ENCODE measurements at places on chromosomes 6 and 20. TPM values are rescaled to one million over a fixed set of nuclear protein-coding genes. Genes with fewer than 3 reads are reported as not detected.

- DNase-seq, result no peak
Observed at GRCh38 chr6:6966127-6966526, 141.6 kb upstream of the RREB1 start.

BPIFB6 gene
- not detected for total RNA-seq

DNA sequence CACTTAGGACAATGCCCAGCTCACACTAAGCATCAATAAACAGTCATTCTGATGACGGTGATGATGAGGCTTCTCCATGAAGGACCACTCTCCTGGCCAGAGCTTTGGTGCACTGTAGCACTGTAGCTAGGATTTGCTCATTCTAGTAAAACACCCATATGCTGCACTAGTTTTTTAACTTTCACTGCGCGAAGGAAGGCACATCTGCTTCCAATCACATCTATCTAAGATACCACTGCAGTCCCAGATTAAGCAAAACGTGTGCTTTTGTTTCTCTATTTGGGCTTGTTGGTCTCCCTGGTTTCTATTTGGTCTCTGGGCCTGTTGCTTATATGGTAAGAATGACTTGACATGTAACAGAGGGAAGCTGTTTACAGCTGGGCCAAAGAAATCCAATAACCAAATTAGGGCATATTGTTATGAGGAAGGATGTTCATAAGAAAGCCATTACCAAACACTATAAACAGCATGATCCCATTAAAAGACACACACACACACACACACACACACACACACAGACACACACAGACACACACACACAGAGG lies 62.4 kb downstream of the FAM229B start:
- DNase-seq, result no peak

PRSS35 gene
- total RNA-seq, result not detected

- DNase-seq, result no peak
Observed at GRCh38 chr6:168520233-168520632, 79.2 kb downstream of the SMOC2 start.

DNA sequence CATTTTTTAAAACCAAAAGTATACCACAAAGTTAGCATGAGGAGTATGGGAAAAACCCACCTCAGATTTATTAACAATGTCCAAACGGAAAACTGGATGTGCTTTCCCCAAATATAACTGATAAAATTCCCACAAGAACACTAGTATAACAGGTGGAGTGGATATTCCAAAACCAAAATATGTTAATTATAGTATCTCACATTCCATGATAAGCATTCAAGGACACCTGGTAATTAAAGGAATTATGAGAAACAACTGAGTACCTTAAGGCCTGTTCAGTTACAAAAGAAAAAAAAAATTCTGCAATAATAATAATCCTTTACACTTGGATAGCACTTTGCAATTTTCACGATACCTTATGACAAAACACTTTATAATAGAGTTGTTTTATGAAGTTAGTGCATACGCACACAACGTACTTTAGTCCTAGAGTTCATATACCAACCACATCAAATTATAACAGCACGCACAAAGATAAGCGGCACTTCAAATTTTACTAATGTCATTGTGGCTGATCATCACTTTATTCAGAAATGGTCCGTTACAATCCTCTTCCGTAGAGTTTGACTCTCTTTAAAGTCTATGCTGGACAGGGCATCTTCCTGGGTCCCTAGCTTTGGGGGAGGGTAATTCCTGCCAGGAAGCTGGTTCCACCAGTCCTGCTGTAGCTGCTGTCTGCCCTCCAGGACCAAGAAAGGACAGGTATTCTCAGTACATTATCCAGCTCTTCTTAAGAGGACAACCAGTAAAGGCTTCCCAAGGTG lies 1.7 kb downstream of the CDK19 start:
- DNase-seq, result no peak

DNA sequence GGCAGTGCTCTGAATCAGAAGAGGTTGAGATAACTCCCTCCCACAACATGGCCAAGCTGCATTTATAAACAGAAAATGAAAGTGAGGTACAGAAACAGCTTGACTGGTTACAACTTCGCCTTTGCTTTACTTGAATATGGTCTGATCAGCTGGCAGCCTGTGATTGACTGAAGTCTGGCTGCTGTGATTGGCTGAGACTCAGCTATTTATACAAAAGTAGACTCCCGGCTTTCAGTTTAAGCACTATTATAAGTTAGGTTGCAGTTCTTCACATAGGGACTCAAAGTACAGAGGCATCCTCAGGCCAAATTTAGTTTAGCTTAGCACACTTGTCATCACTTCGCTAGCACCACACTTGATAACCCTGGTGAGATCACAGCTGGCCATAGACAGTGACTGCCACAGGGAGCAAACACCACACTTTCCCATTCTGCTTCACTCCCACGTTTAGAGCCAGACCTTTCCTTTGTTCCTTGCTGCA lies 362.6 kb downstream of the EPM2A start:
- peak; percentile 6 for DNase-seq

KIAA0408 gene
- total RNA-seq, result not detected

DNA sequence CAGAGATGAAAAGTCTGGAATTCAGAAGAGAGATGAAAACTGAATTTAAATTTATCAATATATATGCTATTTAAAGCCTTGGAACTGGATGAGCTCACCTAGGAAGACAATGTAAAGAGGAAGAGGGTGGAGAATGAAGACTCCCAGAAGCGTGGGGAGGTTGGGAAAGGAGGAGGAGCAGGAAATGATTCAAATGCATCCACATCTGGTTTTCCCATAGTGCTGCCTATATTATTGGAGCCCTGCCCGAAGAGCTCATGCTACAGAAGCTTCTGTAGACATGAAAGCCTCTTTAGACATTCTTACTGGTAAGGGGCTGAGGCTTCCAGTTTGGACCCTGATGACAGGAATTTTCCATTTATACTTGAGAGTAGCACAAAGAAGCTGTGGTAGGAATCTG lies 19.2 kb downstream of the PDE7B start:
- peak; percentile 79 for DNase-seq

TIAM2 gene
- total RNA-seq, result 4.8 TPM

DEF6 gene
- total RNA-seq, result 17.8 TPM

- DNase-seq, result no peak
Observed at GRCh38 chr6:106247733-106248132, 77.8 kb downstream of the ATG5 start.

- no peak for DNase-seq
Observed at GRCh38 chr6:43231053-43231452, 1.8 kb upstream of the DNPH1 start.

GRCh38 chr20:24388828-24389380 lies 80.5 kb upstream of the SYNDIG1 start:
- no peak for DNase-seq

- DNase-seq, result no peak
Observed at GRCh38 chr20:19930426-19930825, 86.7 kb upstream of the NAA20 start.

- DNase-seq, result no peak
Observed at GRCh38 chr6:82370788-82371187, 7.2 kb downstream of the TPBG start.

PPP1R16B gene
- total RNA-seq, result not detected

GRCh38 chr6:14108571-14109410 lies 8.8 kb upstream of the CD83 start:
- no peak for DNase-seq

All from MCF 10A (cell line).